Stimulated activated CD4-positive, alpha-beta T cell treated with anti-CD3 and anti-CD28 coated beads, Interleukin-15, amount 100 ng/mL, for 1 hour (primary cell): ENCODE measurements at places on chromosomes 12 and 14.

- DNase-seq = no peak
These were observed 23.1 kb upstream of the C14orf180 start for GRCh38 chr14:104556256-104557021.

GRCh38 chr14:20719777-20720176 lies 25.9 kb upstream of the EDDM3A start:
- DNase-seq = no peak

DNA sequence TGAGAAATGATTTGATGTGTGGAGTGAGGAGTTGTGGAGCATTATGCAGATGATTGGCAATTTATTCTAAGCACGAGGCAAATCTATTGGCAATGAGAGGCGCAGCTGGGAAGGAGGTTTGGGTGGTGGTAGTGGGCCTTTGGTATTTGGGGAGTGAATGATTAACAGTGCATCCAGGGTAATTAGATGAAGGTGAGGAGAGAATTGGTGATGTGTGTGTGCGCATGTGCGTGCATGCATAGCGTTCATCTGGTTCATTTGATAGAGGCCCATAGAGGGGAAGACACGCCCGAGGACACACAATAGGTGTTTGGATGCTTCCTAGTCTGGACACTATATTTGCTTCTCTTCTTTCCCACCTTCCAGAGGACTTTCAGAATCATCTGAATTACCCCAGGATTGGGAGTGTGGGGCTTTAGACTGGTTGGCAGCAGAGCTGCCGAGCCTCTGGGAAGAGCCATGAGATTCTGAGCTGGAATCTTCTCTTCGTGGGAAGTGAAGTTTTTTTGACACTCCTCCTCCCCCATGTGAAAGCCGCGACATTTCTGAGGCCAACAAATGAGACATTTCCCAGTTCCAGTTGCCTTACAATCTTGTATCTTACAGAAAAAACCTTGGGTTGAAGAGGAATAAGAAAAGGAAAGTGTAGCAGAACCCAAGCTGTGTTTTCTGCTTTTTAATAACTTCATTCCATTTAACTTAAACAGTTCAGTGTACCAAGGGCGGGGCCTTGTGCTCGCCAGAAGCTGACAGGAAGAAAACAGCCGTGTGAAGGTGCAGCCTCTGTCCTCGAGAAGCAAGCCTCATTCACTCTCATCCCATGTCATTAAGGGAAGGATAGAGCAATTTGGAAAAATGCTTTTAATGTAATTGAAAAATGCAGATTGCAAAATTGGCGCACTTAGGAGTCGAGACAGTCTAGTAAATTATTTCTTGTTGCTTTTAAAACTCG lies 65.2 kb downstream of the SLC25A47 start:
- no peak for DNase-seq

GRCh38 chr14:101228949-101229541 lies 325.5 kb upstream of the RTL1 start:
- no peak for DNase-seq

GRCh38 chr12:121441555-121441954 lies 41.6 kb downstream of the RNF34 start:
- DNase-seq = no peak

DNA sequence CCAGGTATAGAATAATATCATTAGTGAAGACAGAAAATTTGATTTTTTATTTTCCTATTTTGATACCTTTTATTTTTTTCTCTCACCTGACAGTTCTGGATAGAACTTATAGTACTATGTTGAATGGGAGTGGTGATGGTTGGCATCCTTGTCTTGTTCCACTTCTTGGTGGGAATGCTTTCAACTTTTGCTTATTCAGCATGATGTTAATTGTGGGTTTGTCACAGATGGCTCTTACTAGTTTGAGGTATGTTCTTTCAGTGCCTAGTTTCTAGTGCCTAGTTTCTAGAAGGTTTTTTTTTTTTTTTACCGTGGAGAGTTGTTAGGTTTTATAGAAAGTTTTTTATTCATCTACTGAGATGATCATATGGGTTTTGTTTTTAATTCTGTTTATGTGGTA lies 516.3 kb upstream of the NOVA1 start:
- no peak for DNase-seq

DNA sequence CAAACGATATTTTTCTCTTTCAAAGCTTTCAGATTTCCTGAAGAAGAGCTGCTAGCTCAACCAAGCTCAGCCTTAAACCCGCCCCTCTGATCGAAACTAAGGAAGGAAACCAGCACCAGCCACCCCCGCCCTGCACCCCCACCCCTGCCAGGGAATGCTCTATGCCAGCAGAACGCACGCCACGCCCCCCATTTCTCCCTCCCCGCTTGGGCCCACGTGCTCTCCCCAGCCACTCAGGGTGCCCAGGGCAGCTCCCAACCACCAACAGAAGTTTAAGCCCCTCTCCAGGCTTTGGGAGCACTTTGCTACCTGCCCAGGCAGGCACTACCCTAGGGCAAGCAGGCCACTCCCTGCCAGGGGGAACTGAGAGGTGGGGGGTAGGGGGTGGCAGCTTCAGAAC lies 18.8 kb upstream of the KRT78 start:
- DNase-seq = no peak

DNA sequence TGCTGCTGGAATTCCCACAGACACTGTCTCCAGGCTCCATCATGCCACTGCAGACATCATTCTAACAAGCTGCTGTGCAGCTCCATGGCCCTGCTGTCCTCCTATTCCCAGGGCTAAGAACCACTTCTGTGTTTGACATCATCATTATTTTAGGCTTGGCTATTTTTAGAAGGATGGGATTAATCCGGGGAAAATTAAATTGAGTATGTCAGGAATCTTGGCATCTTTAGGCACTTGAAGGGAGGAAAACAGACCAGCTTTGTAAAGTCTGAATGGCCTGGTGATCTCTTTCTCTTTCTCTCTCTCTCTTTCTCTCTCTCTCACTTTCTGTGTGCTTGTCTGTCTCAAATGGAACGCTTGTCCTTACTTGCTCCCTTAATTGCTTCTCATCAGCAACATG lies 568.3 kb upstream of the FLRT2 start:
- DNase-seq = no peak

GRCh38 chr12:8031872-8032241 lies 659 bp upstream of the FOXJ2 start:
- DNase-seq = no peak

GRCh38 chr12:48104531-48104930 lies 1.3 kb downstream of the SENP1 start:
- no peak for DNase-seq

DNA sequence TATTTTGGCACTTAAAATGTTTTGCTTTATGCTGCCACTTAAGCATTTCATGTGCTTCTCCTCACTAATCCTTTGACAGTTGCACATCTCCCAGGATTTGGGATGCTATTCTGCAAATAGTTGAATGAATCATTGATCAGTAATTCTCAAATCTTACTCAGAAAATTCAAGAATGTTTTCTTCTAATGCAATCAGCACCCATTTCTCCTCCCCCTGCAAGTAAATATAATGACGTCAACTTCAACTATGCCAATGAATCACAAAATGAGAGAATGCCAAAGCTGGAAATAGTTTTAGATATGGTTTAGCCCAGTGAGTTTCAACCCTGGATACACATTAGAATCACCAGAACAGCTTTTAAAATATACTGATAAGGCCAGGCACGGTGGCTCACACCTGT lies 2.1 kb upstream of the BLOC1S1 start:
- no peak for DNase-seq

- no peak for DNase-seq
These were observed 8.1 kb upstream of the RABGGTA start for GRCh38 chr14:24279301-24280186.

DNA sequence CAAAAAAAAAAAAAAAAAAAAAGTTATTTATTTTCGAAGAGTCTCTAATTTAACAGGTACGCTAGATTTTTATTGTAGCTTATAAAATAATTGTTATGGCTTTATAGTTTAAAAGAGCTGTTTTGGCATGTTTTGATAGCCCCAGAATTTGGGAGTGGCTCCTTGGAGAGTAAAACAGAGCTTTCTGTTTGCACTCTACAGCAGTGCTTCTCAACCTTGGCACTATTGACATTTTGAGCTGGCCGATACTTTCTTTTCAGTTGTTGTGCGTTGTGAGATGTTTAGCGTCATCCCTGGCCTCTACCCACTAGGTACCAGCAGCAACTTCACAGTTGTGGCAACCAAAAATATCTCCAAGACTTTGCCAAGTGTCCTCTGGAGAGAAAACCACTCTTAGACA lies 30.6 kb downstream of the PLBD1 start:
- DNase-seq = no peak

GRCh38 chr14:45902241-45902640 lies 649.2 kb upstream of the MIS18BP1 start:
- no peak for DNase-seq

DNA sequence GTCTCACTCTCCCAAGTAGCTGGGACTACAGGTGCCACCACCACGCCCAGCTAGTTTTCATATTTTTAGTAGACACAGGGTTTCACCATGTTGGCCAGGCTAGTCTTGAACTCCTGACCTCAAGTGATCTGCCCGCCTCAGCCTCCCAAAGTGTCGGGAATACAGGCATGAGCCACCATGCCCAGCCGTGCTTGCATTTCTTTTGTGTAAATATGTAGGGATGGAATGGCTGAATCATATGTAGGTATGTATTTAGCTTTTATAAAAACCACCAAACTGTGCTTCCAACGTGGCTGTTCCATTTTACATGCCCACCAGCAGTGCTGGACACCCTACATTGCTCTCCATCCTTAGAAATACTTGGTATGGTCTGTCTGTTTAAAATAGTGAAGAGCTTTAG lies 32.8 kb upstream of the CLMN start:
- DNase-seq = no peak

DNA sequence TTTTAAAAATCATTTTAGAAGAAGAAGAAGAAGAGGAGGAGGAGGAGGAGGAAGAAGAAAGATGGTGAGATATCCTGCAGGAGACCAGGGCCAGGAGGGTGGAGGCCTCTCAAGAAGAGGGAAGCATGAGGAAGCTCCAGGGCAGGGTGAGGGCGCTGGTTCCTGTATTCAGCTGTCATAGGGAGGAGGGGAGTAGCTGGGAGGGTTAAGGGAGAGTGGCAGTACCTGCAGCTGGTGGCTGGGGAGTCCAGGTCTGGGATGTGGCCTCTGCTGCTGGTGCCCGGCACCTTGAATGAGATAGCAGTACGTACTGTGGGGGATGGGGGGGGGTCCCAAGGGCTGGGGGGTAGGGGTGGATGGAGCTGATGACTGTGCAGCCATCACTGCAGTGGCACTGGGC lies 9.8 kb downstream of the RBP5 start:
- DNase-seq = no peak

DNA sequence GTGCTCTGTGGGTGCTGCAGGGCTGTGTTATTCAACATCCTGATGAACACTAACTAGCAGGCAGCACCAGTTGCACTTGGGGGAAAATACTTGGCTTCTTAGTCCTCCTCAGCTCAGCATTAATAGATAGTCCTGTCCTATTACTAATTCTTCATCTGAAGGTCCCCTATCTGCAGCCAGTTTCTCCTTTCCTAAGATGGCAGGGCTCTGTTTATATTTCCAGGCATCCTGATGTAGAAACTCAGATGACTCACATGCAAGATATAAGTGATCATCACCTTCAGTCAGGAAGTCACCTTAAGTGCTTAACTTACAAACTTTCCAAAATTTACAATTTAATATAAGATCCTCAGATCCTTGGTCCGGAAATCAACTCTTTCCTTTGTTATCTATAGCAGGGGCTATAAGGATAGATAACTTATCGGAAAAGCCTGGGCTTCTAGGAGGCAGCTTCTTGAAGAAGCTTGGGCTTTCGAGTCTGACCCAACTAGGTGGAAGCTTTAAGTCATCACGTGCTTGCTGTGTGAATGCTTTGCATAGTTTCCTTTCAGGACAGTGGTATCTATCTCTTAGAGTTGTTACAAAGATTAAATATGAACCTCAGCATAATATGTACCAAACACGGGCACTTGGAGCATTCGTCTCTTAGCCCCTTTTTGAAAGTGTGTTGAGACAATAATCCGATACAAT lies 181.0 kb upstream of the GRIP1 start:
- no peak for DNase-seq

DNA sequence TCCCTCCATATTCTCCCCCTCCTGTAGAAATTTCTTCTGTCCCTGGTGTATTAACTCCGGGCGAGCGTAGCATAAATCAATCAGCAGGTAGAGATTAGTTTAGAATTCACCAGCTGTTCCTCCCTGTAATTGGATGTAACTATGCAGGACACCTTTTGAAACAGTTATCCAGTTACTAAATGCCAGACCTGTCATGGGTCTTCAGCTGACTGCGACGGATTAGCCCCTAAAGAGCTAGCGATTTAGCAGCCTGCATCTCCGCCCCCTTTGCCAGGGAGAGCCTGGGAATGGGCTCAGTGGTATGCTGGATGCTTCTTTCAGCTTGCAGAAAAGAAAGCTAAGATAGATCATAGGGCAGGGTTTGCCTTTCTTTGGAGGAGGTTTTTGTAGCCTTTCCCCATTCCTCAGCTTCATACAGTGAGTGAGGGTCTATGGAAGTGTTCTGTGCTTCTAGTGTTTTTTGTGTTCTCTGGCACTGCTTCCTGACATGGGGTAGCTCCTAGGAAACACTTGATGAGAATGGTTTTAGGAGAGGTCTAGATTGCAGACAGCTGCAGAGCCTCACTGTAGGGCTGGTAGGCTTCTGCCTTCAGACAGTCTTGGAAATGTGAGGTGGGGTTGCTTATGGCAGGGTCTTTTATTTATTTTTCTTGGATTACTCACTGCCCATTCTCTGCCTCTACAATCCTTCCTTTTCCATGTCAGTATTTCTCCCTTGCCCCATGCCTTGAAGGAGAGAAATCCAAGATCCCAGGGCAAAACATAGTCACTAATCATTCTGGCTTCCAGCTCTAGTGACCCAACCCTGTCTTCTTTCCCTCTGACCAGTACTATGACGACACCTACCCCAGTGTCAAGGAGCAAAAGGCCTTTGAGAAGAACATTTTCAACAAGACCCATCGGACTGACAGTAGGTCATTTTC lies 16.7 kb downstream of the COPZ1 start:
- DNase-seq = no peak

- no peak for DNase-seq
These were observed 113.3 kb upstream of the CAND1 start for GRCh38 chr12:67155863-67156262.

- DNase-seq = no peak
These were observed 11.0 kb upstream of the FBXL14 start for GRCh38 chr12:1605129-1606020.

GRCh38 chr14:105935384-105935783 lies 409.0 kb downstream of the TMEM121 start:
- no peak for DNase-seq

DNA sequence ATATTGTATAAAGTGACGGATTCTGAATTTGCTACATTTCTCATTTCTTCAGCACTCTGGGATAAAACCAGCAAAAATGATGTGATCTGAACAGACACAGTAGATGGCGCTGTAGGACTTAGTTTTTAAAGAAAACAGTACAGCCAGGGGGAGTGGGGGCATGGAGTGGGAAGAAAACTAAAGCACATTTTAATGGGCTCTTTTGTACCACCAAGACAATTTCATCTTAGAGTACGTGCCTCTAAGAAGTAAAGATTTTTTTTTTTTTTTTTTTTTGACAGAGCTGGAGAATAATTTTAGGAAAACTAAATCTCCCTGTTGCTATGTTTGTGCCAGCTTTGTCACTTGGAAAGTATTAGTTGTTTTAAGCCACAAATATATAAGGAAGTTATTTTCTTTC lies 124.4 kb downstream of the RAD51B start:
- DNase-seq = no peak

GRCh38 chr14:89373185-89373584 lies 43.8 kb downstream of the FOXN3 start:
- no peak for DNase-seq
